Dorsolateral prefrontal cortex (tissue), 122 donors: ENCODE measurements at places on chromosomes 5 and 9. TPM values are rescaled to one million over a fixed set of nuclear protein-coding genes. Genes with fewer than 3 reads are reported as not detected.

GRCh38 chr5:177610131-177610769 lies 10.3 kb downstream of the B4GALT7 start:
- DNase-seq, result no peak

- DNase-seq, result no peak
Measured at GRCh38 chr5:158780656-158781237, 319.0 kb downstream of the EBF1 start.

SURF6 gene
- total RNA-seq, result 18.0 TPM

GABRG2 gene
- total RNA-seq, result 187 TPM

ARRDC3 gene
- total RNA-seq, result 52.9 TPM

NMUR2 gene
- total RNA-seq, result 0.49 TPM

DNA sequence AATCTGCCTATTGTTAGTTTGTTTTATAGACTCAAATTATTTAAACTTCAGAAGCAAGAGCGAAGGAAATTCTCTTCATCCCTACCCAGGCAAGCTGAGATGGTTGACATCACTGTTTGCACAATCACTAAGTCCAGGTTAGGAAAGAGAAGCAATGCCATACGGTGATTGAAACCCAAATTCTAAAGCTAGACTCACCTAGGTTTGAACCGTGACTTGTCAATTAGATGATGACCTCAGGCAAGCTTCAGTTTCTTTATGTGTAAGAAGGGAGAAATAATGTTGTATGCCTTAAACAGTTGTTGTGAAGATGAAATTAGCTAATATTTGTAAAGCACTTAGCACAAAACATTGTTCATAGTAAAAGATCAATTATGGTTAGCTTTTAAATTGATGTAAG lies 96.5 kb upstream of the ANKRD55 start:
- no peak for DNase-seq
